ENCODE measurements at places on chromosomes 5 and 9. TPM values are rescaled to one million over a fixed set of nuclear protein-coding genes. Genes with fewer than 3 reads are reported as not detected.

Gene HSD17B3
- 1.1 TPM for total RNA-seq

DNA sequence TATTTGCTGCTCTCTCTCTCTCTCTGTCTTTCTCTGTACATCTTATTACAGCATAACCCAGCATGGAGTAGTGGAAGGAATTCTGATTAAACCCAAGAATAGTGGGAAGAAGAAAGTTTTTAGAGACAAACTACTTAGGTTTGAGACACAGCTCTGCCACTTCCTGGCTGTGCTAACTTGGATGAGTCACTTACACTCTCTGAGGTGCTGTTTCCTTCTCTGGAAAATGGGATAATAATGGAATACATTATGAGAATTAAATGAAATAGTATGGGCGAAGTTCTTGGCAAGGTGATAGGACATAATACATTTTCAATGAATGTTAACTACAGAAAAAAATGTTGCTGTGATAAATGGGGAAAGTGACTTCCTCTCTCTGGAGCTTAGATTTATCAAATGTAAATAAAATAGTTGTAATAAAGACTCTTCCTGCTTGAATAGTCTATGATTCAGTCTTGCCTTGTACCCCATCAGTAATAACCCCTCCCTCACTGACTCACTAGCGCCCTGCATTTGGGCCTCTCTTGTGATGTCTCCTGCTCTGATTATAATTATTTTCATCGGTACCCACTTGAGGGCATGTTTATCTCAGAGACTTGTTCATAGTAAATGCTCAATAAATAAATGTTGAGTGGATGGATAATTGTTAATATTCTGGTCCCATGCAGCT is 27.6 kb downstream of the KIF4B start:
- DNase-seq: no peak

GRCh38 chr9:18396102-18396728 is 77.7 kb upstream of the ADAMTSL1 start:
- DNase-seq: no peak

- DNase-seq: peak; percentile 70
These were observed 48.9 kb downstream of the DYNC2I2 start for GRCh38 chr9:128607642-128608350.

Measured in breast epithelium (tissue), 4 donors.